Left lung (tissue), 14 donors: ENCODE measurements at places on chromosomes 1 and 21. TPM values are rescaled to one million over a fixed set of nuclear protein-coding genes. Genes with fewer than 3 reads are reported as not detected.

Gene TINAGL1
- polyA plus RNA-seq: 49.0 TPM

GRCh38 chr1:221805121-221805520 lies 63.2 kb upstream of the DUSP10 start:
- no peak for DNase-seq

DNA sequence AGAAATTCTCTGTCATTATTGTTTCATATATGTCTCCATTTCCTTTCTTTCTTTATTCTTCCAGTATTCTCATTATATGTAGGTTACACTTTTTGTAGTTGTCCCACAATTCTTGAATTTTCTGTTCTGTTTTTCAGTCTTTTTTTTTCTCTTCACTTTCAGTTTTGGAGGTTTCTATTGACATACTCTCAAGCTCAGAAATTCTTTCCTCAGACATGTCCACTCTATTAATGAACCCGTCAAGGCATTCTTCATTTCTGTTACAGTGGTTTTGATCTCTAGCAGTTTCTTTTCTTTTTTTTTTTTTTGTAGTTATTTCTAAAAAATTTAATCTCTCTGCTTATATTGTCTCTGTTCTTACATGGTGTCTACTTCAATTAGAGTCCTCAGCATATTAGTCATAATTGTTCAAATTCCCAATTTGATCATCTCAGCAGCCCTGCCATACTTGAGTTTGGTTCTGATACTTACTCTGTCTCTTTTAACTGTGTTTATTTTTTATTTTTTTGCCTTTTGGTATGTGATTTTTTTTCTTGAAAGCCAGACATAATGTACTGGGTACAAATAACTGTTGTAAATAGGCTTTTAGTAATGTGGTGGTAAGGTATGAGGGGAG lies 49.5 kb upstream of the KCNK2 start:
- no peak for DNase-seq

- no peak for DNase-seq
Observed at GRCh38 chr1:41842326-41842725, 76.4 kb downstream of the HIVEP3 start.

Gene KRTAP12-2
- polyA plus RNA-seq: not detected

- DNase-seq: no peak
Observed at GRCh38 chr1:184701816-184702215, 52.8 kb downstream of the EDEM3 start.

DNA sequence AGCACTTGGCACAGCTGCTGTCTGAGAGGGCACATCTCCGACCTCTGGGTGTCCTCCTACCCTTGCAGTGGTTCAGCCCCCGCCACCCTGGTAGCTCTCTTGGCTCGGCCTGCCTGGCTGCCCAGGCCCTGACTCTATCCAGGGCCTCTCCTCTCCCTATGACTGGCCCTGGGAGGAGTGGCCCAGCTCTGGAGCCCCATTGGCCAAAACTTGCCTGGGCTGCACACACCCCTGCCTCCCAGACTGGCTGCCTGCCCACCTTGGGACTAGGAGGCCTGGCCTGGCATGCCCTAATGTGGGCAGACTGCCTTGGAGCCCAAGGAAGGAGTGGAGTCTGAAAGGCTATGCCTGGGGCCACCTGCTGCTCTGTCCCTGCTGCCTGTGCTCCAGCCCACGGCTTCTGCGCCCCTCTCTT lies 33.6 kb downstream of the ACOT11 start:
- DNase-seq: peak; percentile 83

GRCh38 chr1:40245686-40246085 lies 2.1 kb upstream of the TMCO2 start:
- DNase-seq: no peak

DNA sequence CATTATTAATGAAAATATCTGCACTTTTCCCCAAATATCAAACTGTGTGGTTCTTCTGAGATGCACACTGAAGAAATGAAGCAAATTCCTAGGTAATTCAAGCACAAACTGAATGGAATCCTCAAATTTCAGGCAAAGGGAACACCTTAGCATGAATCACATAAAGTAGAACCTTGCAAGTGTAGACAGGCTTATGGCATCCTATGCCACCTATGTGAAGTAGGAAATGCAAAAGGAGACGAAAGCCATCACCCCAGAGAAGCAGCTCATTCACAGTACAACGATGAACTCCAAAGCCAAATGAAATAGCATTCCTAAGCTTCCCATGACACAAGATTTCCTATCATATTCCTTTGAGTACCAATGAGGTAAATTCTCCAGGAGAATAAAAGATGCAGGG lies 461.2 kb upstream of the RUNX1 start:
- no peak for DNase-seq

DNA sequence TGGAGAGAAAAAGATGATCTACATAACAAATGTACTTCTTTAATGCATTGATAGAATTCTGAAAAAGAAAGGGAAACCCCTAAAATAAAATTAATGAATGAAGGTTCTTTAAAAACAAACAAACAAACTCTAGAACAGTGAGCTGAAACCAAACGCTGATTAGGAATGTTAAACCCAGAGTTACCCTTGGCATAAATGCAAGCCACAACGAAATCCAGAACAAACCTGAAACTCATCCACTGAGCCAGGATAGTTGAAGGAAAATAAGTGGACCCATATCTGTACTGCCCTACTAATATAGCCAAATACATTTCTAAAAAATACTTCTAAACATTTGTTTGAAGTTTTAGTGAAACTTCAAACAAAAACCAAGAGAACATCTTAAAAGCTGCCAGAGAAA lies 505.3 kb downstream of the TTLL7 start:
- DNase-seq: no peak

DNA sequence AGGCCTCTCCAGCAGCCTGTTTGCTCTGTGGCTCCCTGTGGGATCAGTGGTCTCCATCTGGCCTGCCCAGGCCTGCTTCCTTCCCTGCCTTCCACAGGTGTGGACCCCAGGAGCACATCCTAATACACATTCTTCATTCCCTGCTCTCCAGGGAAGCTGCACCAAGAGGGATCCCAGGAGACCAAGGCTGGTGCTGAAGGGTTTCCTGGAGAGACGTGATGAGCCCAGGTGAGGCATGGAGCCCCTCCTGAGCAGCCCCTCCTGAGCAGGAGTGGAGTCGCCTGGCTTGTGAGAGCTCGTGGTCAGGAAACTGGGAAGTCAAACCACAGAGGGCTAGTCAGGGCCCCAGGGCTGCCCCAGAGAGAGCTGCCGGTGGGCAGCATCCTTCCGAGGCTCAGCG lies 561.4 kb downstream of the MATN1 start:
- DNase-seq: no peak

Gene NR0B2
- polyA plus RNA-seq: 5.3 TPM

- DNase-seq: no peak
Observed at GRCh38 chr1:77697441-77697840, 15.0 kb upstream of the ZZZ3 start.

Gene TRABD2B
- polyA plus RNA-seq: 5.2 TPM

DNA sequence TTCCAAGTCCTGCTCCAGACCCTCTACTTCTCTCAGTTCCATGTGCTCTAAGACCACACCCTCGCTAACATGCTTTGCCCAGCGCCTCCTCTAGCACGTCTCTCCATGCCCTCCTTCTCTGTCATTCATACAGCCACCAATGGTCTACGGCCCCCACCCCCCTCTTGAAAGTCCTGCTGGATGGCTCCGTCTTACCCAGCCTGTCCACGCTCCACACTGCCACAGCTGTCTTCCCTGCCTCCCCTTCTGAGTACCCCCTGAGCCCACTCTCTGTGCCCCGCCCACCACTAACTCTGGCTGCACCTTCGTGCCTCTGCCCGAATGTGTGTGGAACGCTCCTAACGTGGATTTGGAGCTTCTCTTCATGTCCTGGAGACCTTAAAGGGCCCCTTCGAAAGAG lies 244.6 kb downstream of the TRABD2B start:
- DNase-seq: no peak

Gene S100PBP
- 54.3 TPM for polyA plus RNA-seq

- no peak for DNase-seq
Observed at GRCh38 chr1:89360716-89361115, 3.1 kb upstream of the GBP6 start.

DNA sequence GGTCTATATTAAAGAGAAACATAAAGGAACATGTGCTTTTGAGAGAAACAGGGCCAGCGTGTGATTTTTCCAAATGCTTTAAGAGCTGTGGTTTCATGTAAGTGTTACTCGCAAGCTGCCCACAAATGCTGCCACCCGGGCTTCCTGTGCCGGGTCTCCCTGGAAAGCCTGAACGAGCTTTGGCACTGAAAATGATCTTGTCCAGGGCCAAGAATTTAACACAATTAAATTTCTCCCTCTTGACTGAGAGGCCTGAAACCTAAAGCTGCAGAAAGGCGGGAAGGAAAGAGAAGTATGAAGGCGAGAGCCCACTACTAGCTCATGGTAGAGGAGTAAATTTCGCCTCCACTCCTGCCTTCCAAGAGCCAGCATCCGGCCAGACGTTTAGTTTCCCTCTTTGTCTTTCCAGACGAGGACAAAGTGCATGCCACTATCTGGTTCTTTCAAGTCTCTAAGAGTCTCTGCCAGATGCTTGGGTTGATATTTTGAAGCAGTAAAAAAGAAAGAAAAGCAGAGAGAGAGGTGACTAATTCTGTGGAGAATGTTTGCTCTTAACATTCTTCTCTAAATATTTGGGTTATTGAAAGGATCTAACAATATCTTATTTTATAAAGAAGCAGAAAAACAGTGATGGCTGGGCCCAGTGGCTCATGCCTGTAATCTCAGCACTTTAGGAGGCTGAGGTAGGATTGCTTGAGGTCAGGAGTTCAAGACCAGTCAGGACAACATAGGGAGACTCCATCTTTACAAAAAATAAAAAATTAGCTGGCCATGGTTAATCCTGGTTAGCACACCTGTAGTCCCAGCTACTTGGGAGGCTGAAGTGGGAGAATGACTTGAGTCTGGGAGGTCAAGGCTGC lies 100.0 kb upstream of the HNRNPU start:
- no peak for DNase-seq

Gene THEM5
- polyA plus RNA-seq: 1.1 TPM

GRCh38 chr1:25047506-25048240 lies 117.6 kb upstream of the RUNX3 start:
- DNase-seq: no peak

Gene JAM2
- 31.1 TPM for polyA plus RNA-seq

DNA sequence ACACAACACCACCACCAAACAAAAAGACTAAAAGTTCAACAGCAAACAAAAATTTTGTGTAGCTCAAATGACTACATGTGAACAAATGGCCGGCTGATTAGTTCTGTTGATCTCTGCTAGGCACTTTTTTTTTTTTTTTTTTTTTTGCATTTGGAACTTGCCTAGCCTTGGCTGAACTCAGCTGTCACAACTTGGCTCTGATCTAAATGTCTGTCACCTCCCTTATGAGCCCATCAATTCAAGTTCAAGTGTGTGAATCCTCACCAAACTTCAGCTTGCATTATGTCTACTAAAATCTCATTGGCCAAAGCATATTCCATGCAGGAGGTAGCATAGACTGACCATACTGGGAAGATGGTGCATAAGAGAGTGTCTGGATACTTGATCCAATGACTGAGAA lies 606.5 kb upstream of the ADGRL4 start:
- no peak for DNase-seq

GRCh38 chr21:14880922-14881321 lies 183.9 kb downstream of the NRIP1 start:
- DNase-seq: no peak

DNA sequence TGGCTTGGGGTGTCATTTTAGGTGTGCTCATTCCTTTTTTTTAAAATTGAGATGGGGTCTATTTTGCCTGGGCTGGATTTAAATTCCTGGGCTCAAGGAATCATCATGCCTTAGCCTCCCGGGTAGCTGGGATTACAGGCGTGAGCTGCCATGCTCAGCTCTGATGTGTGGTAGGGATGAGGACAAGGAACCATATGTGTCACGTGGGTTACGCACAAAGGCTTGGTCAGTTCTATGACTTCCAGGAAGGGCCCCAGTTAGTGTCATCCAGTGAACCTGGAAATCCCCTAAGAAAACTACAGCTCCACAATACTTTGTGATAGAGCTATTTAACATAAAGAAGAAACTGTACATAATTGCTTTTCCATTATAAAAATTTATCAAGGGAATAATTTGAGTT lies 6.7 kb upstream of the METTL25B start:
- DNase-seq: no peak

Gene SERINC2
- 12.9 TPM for polyA plus RNA-seq

Gene AMY1C
- 3.9 TPM for polyA plus RNA-seq

GRCh38 chr1:1085911-1086841 lies 12.1 kb upstream of the RNF223 start:
- no peak for DNase-seq

DNA sequence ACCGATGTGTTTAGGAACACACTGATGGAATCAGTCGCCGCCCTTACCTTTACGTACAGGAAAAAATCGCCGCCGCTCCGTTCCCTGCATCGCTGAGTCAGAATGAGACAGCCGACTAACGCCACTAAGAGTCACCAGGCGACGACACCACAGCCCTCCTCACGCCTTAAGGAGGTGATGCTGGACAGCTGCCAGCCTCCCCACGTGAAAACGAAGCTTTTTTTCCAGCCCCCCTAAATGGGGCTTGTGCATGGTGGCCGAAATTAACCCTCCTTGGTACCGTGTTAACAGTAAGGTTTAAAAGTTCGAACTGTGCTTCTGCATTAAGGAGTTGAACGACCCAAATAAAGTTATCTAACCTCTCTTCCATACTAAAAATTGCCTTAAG lies 511 bp downstream of the DNTTIP2 start:
- DNase-seq: peak; percentile 69

- no peak for DNase-seq
Observed at GRCh38 chr1:1357871-1358432, 403 bp downstream of the MXRA8 start.

- no peak for DNase-seq
Observed at GRCh38 chr1:32681999-32682398, 20.6 kb downstream of the SYNC start.
